ENCODE measurements at places on chromosomes 7 and 10.
A peak's percentile ranks its signal among the peaks of the same experiment; 100 is the strongest.

DNA sequence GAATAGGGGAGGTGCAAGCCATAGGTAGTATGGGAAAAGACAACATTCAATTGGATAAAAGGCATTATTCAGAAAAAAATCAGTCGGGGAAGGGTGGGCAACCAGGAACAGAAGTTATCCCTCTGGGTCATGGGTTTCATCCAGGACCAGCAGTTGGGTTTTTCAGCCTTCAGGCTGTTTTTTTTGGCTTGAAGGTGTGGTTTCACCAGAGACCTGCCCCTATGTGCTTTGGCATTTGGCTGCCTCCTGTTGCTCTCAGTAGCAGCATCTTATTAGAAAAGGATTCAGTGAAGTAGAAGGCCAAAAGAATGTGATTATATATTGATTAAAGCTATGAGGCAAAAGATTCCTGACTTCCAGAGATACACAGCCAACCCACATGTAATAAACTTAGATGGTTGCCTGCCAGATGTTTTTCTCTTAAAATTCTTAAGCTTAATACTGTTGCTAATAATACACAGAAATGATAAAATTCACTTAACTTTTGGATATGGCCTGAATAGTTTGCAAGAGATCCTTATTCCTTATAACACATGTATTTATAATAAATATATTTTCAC, 251.7 kb upstream of the CSTF2T start:
- DNase-seq, result no peak

- DNase-seq, result no peak
Measured at GRCh38 chr10:61157182-61157581, 213.2 kb upstream of the RHOBTB1 start.

GRCh38 chr10:1515121-1515779, 222.1 kb downstream of the ADARB2 start:
- DNase-seq, result no peak

DNA sequence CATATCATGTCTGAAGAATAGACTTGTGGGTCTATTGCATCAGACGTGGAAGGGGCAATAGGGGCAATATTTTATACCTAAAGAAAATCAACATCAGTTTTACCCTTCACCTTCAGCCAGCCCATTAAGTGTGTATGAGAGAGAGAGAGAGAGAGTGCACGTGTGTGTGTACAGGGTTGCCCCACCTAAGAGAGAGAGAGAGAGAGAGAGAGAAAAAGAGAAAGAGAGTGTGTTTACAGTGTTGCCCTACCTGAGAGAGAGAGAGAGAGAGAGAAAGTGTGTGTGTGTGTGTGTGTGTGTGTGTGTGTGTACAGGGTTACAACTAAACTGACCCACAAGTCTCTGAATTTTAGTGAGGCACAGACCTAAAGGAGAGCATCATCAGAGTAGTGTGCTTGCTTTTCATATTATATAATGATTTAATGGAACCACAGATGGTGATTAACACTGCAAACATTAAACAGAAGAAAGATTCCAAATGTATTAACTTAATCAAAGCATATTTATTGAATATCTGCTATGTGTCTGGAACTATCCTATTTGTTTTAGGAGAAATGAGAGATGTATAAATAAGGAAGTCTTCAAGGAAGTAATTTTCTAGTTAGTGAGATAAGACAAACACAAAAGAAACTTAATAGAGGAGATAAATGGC, 66.8 kb downstream of the CD36 start:
- DNase-seq, result no peak

GRCh38 chr10:84140036-84140379, 699 bp downstream of the GHITM start:
- peak; percentile 52 for DNase-seq

GRCh38 chr10:21506351-21506750, 19.1 kb downstream of the SKIDA1 start:
- no peak for DNase-seq

GRCh38 chr10:103295374-103296015, 18.6 kb downstream of the INA start:
- DNase-seq, result peak; percentile 78

DNA sequence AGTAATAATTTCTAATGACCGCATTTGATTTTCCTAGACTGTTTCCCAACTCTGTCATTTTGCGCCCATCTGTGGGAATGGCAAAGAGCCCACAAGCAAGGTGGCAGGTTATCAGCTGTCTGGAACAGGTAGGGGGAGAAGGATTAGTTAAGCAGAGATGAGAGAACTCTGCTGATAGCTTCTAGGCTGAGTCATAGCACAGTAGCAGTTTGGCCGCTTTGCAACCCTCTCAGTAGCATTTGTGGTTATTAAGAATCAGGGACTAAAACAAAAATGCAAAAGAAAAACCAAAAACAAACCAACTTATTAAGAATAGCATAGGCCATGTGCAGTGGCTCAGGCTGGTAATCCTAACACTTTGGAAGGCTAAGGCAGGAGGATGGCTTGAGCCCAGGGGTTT, 602.7 kb upstream of the SORCS1 start:
- peak; percentile 1 for DNase-seq

DNA sequence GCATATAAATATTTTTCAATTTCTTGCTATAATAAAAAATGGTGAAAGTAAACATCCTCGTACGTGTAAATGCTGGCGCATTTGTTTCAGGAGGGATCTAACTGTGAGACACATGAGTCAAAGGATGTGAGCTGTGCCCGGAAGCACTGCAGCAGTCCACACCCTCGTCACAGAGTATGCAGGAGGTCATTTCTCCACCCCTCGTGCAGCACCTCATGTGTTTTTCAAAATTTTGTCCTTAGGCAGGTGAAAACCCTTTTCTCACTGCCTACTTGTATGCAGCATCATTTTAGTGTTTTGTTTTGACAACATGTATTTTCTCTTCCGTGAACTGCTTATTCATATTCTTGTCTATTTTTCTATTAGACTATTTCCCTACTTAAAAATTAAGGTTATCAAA, 162.7 kb downstream of the AVL9 start:
- DNase-seq, result peak; percentile 89

DNA sequence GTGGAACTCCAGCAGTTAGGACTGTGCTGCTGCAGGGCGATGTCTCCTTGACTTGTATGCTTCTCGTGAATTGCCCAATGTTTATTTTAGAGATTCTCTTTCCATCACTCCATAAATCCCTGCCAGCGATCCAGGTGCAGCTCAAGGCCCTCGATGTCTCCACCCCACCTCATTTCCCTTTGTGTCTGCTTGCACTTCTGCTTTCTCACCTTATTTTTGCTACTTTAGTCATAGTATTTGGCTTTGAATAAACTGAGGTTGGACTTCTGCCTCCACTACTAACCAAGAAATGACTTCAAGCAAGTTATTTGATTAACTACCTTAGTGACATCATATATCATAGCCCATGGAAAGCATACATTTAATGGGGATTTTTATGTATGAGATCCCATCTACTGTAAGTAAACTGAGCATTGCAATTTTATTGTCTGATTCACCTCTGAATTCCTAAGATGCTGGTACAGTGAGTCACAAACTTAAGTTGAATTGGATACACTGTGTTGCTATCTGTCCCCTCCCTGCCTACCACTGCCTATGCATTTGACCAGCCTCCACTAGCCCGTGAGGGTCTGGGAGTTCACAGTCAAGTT, 255.8 kb downstream of the ABCA13 start:
- DNase-seq, result peak; percentile 67

- no peak for DNase-seq
Measured at GRCh38 chr10:3867454-3868270, 82.7 kb upstream of the KLF6 start.

- DNase-seq, result no peak
Measured at GRCh38 chr10:113320211-113320610, 232.6 kb upstream of the HABP2 start.

- DNase-seq, result peak; percentile 100
Measured at GRCh38 chr7:80883154-80884025, 35.5 kb downstream of the SEMA3C start.

- DNase-seq, result peak; percentile 56
Measured at GRCh38 chr10:97508342-97508741, 9.6 kb downstream of the UBTD1 start.

GRCh38 chr7:29996321-29996720, 6.7 kb upstream of the SCRN1 start:
- DNase-seq, result no peak

GRCh38 chr7:121605317-121605680, 209.2 kb upstream of the FAM3C start:
- DNase-seq, result peak; percentile 14

DNA sequence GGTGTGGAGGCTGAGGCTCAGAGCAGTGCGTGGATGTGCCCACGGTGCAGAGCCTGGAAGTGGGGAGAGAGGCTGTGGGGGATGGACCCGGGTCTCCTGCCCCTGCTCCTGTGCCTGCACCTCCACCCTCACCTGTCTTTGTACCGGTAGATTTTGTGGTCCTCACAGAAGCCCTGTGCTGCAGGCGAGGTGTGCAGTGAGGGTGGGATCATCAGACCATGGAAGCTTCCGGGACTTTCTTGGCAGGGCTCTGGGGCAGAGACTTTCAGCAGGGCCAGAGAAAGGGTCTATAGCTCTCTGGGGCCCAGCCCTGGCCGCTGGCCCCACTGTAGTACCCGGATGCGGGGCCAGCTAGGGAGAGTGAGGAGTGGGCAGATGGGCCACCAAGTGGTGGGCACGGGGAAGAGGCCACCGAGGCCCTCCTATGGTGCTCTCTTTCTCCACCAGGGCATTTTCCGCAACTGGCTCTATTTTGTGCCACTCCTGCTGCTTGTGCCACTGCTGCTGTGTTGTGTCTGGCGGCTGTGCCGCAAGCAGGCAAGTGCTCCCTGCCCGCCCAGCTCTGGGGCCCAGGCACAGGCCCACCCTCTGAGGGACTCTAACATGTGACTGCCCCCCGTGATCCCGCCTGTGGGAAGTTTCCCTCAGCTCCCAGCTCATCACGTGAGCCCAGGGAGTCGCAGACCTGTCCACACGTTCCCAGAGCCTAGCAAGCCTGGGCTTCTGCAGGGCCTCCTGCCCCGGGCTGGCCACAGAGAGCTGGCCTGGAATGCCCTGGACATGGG, 22.1 kb downstream of the ANTXRL start:
- DNase-seq, result no peak

- no peak for DNase-seq
Measured at GRCh38 chr7:48207155-48207675, 36.0 kb downstream of the ABCA13 start.

- no peak for DNase-seq
Measured at GRCh38 chr10:131854579-131855335, 46.1 kb upstream of the PPP2R2D start.

- DNase-seq, result peak; percentile 12
Measured at GRCh38 chr10:101400585-101400984, 46.6 kb downstream of the BTRC start.

DNA sequence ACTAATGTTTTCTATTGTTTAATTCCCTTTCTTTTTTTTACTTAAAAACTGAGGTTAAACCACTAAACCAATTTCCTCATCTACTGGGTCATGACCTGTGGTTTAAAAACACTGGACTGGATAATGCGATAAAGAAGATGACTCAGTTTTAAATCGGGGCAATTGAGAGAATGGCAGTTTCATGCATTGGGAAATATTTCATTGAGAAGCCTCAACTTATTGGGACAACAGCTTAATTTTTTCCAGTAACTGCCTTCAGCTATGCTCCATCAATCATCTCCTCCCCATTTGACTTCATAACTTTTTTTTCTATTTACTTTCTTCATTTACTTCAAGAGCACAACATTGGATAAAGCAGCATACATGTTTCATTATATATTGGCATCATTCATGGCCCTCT, 61.8 kb upstream of the MET start:
- peak; percentile 73 for DNase-seq

GRCh38 chr10:19168584-19168983, 120.0 kb downstream of the MALRD1 start:
- DNase-seq, result no peak

DNA sequence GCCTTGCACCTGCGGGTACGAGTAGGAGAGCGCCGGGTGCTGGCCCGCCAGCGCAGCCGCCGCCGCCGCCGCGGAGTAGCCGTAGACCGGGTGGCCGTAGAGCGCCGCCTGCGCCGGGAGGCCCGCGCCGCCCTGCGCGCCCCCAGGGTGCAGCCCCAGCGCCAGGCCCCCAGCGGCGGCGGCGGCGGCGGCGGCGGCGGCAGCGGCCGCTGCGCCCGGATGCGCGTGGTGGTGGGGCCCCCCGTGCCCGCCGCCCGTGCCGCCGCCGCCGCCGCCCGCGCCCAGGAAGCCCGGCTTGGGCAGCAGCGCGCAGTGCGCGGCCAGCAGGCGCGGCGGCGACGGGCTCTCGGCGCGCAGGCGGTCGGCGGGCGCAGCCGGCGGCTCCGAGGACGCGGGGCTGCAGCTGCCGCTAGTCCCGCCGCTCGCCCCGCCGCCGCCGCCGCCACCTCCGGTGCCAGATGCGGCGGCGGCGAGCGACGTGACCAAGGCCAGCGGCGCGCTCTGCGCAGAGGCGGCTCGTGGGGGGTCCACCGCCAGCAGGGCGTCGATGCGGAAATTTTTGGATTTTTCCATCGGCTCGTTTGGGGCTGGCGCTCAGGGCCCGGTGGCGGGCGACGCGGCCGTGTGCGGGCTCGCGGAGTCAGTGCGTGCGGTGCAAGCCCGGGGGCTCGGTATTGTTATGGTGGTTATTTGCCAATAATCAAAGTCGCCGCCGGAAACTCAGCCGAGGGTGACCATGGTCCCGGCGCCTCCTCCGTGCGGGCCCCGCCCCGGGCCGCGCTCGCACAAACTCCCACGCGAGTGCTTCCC, 480 bp downstream of the MNX1 start:
- DNase-seq, result no peak

- no peak for DNase-seq
Measured at GRCh38 chr7:117283779-117284178, 39.1 kb downstream of the WNT2 start.

- DNase-seq, result peak; percentile 92
Measured at GRCh38 chr7:38744746-38745145, 113.6 kb upstream of the AMPH start.

DNA sequence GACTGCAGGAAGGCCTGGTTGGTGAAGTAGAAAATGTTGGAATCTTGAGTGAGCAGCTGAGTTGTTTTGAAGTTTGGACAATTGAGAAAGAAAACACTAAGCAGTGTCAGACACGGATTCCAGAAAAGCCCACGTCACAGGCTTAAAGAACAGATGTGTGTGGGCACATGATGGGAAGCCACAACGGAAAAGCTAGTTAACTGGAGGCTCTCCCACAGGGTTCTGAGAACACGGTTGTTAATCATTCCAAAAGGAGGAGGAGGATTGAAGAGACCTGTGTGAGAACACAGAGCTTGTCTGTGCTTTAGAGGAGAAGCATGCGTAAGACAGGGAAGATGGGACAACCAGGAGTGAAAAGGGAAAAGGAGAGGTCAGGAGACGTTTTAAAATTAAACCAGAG, 42.6 kb downstream of the SHH start:
- DNase-seq, result no peak

Measured in ELR (cell line).